Bronchial epithelial cell (primary cell): ENCODE measurements at places on chromosomes 11 and 22. TPM values are rescaled to one million over a fixed set of nuclear protein-coding genes. Genes with fewer than 3 reads are reported as not detected.
A peak's percentile ranks its signal among the peaks of the same experiment; 100 is the strongest.

MUC5AC gene
- total RNA-seq = under 0.01 TPM in 1 of 2 replicates, not detected in the other

TEF gene
- total RNA-seq = 7.6 and 13.2 TPM in 2 replicates

ANO9 gene
- 7.4 and 9.2 TPM in 2 replicates for total RNA-seq

GPR83 gene
- under 0.01 TPM in 2 replicates for total RNA-seq

RASL10A gene
- not detected in 2 replicates for total RNA-seq

GSTT2B gene
- 0.79 and 0.90 TPM in 2 replicates for total RNA-seq

DNA sequence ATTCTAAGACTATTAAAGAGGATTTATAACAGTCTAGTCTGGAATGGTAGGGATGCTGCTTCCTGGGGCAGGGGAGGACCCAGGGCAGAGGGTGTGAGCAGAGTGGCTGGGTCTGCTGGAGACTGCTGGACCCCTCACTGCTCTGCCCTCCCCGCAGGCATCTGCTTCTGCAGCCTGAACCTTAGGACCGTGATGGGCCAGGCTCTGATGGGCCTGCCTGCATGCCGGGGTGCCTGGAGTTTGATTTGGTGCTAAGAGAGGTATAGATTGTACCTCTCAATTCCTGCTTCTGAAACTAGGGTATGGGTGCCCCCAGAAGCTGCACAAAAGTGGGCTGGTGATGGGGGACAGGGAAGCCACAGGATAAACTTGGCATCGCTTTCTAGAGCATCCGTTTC lies 54.9 kb downstream of the CD82 start:
- no peak for DNase-seq

DNA sequence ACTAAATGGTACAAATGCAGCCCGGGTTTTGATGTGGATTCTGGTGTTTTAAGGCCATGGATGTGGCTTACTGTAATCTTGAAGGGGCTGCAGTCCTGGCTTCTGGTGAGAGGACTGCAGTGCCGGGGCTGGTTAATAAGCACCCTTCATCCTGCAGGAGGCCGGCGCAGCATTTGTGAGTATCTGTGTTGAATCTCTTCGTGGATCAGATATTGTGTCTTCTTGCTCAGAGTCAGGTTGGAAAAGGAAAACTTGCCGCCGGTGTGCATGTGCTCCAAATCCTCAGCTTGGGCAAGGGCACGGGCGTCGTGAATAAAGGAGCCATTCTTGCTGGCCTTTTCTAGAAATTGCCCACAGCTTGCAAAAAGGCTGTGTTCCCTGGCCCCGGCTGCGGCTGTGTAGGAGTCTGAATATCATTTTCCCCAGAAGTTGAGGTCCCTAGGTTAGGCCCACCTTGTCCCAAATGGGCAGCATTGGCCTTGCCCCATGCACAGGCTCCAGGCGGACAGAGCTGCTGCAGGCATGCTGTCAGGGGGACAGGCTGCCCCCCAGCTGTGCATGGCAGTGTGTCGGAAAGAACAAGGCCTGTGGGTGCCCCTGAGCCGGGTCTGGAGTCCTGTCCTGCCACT lies 28.9 kb upstream of the PARVB start:
- DNase-seq = no peak

DNA sequence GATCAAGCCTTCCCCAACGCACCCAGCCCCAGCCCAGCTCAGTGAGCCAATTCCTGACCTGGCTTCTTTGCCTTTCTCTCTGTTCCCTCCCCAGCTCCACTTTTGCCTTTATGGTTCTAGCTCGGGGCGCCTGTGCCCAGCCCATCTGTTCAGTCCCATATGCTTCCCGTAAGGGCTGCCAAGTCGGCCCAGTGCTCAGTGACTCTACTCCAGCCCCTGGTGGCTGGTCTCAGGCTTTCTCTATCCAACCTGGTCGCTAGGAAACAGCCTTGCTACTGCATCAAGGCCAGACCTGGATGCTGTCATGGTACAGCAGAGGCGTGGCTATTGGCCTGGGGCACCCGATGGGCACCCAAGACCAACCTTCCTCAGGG lies 178.0 kb downstream of the DSCAML1 start:
- no peak for DNase-seq

DNA sequence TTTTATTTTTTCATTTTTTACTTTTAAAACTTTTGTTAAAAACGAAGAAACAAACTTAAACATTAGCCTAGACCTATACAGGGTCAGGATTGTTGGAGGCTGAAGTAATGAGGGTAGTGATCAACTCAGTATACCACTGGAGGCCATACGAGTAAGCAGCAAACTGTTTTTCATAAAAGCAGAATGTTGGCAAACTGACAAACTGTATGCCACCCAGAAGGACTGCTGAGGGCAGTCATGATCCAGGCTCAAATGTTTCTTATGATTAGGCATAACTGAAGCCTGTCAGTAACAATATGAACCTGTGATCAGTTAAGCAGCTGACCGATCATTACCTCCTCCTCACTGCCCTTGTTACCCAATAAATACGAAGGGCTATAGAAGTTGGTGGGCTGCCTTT lies 10.2 kb upstream of the SC5D start:
- DNase-seq = peak; percentile 57

- peak; percentile 10 for DNase-seq
Measured at GRCh38 chr11:93783765-93784144, 327 bp upstream of the MED17 start.

DNA sequence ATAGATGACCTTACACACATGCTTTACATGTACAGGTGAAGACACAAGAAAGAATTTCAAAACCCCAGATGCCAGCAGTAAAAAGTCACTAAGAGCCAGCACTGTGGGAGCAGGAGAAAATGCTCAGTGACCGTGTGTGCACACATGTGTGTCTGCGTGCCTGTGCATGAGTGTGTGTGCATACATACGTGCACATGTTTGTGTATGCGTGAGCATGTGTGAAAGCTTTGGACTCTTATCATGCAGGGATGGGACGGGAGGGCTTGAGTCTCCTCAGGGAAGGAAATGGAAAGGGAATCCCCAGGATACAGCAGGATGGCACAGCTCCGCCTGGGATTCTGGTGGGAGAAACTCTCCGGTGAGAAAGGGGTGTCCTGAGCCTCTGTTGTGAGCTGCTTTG lies 121.5 kb upstream of the B3GAT1 start:
- no peak for DNase-seq

DNA sequence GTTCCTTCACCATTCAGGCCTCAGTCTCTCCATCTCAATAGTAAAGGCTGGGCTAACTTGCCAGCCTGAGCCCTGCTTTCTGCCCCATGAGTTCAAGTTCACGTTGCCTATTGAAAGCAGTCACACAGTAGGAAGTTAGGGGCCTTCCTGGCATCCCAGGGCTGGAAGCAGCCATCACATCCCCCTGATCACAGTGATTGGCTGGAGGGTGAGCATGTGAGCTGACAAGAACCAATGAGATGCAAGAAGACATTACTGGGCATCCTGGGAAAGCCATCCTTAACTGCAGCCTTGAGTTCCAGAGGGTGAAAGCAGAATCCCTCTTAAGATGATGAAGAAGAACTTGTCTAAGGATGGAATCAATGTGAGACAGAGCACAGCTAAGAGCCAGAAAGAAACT lies 29.1 kb downstream of the IRAG1 start:
- DNase-seq = no peak

DNA sequence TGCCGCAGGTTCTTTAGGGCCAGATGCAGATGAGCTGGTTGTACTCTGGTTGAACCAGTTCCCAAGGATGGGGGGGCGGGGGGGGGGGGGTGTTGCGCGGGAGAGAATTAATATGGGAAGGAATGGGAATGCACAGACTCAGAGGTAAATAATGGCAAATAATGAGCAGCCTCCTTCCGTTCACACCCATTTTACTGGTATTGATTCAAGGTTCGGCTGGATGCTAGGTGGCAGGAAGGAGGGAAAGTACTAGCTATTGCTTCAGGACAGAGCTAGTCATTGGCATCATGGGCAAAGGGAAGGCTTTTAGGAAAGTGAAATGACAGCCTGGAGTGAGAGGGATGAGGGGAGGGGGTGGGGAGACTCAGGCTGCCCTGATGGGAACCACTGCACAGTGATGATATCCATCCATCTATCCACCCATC lies at the start of gene VSTM5:
Gene VSTM5 (minus strand): TSS at position 25 of the 425 bp plus-strand sequence. CDS start 116 bp downstream, outside the sequence.
- DNase-seq = peak; percentile 42

- no peak for DNase-seq
Measured at GRCh38 chr11:112235750-112236390, 9.6 kb downstream of the PTS start.

DNA sequence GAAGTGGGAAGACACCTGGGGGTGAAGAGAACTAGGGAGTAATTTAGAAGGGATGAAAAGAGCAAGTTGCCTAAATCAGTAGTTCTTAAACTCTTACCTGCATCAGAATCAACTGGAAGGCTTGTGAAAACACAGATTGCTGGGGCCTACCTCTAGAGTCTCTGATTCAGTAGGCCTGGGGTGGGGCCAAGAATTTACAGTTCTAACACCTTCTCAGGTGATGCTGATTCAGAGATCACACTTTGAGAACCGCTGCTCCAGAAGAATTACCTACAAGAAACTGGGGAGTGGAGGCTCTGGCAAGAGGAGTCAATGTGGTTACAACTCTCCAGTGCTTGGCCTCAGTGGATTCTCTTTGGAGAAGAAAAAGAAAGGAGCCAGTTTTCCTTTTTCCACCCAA lies 128.7 kb downstream of the C11orf58 start:
- DNase-seq = peak; percentile 67
